Tibial nerve (tissue), 4 donors: ENCODE measurements at places on chromosomes 11 and 22. TPM values are rescaled to one million over a fixed set of nuclear protein-coding genes. Genes with fewer than 3 reads are reported as not detected.

DNA sequence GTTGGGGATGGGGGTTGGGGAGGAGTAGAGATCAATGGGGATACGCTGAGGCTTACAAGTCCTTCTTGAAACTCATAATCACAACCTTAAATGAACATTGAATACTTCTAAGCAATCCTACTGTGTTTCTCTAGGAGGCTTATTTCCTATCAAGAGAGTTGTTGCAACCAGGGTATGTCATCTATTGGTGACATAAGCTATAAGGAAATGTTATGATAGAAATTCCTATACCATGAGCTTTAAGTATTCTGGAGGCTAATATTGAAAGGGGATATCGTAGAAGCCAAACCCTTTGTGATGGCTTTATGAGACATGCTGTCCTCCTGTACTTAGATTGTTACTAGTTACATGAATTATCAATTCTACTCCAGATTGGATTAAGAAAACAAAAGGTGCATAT lies 72.9 kb downstream of the DKK3 start:
- no peak for DNase-seq

ZFPL1 gene
- total RNA-seq, result 48.3 TPM

GRCh38 chr11:115623021-115623451 lies 118.8 kb upstream of the CADM1 start:
- no peak for DNase-seq

GRCh38 chr11:77320351-77320750 lies 18.9 kb upstream of the GDPD4 start:
- no peak for DNase-seq

APOL1 gene
- 8.3 TPM for total RNA-seq

RTN4RL2 gene
- total RNA-seq, result 0.20 TPM

MMP12 gene
- total RNA-seq, result not detected

DNA sequence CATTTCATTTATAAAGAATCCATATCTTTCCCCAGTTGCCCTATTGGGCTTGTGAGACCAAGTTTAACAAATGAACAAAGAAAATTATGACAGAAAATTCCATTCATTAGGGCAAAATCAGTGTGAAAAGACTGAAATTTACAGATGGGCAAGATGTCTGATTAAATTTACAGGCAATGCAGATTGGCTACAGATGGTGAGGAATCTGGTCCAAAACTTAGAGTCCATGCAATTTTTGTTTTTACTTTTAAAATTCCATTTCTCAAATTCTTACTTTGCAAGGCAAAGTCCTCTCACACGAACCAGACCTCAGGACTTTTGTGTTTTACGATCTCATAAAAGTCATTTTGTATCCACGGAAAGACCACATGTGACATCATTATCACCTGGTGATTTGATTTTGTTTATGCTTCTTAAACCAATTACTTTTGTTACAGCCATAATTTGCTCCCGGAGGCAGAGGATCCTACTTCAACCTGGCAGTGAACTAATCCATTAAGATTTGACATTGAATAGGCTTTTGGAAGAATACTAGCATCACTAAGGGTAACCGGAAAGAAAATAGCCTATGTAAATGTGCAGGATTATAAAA lies 843.7 kb upstream of the CHORDC1 start:
- no peak for DNase-seq

GRCh38 chr11:44842220-44842619 lies 108.5 kb downstream of the TP53I11 start:
- no peak for DNase-seq

DNA sequence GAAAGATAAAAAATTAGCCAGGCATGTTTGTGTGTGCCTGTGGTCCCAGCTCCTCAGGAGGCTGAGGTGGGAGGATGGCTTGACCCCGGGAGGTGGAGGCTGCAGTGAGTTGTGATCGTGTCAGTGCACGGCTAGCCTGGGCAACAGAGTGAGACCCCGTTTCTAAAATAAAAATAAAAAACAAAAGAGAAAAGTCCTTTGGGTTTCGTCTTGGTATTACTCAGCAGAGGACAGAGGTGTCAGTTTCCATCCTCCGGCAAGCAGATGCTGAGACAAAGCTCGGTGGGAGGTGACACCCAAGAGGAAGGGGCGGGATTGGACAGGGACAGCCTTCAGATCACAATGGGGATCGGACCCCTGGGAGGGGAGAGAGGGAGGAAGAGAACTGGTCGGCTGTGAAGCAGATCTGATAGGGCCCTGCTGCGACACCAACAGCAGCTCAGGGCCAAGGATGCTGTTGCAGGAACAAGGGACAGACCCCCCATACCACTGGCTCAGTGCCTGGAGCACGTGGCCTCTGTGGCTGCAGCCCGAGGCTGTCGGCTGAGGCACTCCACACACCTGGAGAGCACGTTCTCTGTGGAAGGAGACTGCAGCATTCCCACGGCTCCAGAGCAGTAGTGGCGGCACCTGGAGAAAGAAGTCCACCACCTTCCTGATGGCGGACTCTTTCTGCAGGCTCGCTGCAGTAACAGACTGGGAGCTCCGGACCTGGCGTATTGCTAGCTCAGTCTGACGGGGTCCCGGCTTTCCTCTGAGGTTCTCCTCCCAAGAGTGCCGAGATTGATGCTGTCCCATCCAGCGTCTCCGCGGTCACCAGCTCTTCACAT lies 5.2 kb upstream of the BID start:
- DNase-seq, result no peak

E2F8 gene
- not detected for total RNA-seq
